Activated CD8-positive, alpha-beta memory T cell treated with anti-CD3 and anti-CD28 coated beads, Interleukin-2, amount 10 ng/mL, durations not matched to agents 7 days and 5 days (primary cell): ENCODE measurements at places on chromosomes 16 and 17.

GRCh38 chr17:53807286-53807685 lies 15.4 kb upstream of the KIF2B start:
- no peak for DNase-seq

- DNase-seq = no peak
Observed at GRCh38 chr17:15262291-15263205, 2.6 kb downstream of the PMP22 start.

DNA sequence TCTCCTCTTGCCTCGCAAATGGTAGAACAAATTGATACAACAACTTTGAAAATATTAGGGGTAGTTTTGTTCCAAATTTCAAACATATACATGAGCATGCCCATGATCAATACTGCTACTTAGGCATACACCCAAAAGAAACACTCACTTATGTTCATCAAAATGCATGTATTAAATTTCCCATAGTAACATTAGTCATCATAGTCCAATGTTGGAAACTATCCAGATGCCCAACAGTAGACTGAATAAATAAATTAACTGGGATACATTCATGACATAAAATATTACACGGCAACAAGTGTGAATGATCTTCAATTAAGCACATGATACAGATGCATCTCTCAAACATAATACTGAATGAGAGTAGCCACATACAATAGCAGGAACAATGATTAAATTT lies 391.6 kb downstream of the CDH11 start:
- DNase-seq = no peak

GRCh38 chr17:35146214-35146833 lies 1.3 kb upstream of the UNC45B start:
- no peak for DNase-seq

DNA sequence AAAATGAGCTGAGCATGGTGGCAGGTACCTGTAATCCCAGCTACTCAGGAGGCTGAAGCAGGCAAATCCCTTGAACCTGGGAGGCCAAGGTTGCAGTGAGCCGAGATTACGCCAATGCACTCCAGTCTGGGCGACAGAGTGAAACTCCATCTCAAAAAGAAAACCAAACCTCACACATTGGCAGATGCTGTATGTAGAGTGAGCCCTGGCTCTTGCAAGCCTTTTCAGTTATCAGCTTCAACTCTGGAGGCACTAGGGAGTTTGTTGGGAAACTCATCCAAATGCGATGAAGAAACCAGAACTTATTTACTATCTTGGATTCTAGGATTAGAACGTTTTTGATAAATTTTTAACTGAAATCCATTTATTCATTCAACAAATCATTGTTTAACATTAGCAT lies 56.9 kb upstream of the RASL10B start:
- DNase-seq = no peak

DNA sequence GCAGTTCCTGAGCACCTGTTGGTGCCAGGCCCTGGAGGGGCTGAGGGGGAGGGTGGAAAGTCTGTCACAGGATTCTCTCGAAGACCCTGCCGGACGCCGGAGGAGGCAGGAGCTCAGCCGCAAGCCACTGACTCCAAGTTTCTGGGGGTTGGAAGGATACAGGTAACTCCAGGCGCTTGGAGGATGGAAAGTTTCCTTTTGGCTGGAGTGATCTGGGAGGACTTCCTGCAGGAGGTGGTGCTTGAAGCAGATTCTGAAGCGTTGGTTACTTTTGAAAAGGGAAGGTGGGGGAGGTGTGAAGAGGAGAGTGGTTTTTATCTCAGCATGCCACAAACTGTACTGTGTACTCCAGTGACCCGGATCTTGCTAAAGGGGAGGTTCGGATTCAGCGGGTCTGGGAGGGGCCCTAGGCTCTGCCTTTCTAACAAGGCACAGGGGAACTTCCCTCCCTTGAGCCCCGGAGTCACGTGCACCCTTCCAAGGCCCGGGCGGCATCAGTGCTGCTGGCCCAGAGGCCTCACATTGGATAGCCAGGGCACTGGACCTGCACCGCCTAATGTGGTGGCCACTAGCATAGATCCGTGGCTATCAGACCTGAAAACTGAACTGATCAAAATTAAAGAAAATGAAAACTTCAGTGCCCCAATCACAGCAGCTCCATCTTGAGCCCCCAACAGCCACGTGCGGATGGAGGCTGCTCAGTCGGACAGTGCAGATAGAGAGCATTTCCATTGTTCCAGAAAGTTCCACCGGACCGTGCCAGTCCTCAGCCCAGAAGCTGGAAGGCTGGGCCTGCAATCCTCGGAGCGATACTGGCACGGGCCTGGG lies 42.2 kb upstream of the GSE1 start:
- DNase-seq = peak; percentile 83

GRCh38 chr16:17591655-17592405 lies 121.1 kb upstream of the XYLT1 start:
- DNase-seq = peak; percentile 43

- DNase-seq = no peak
Observed at GRCh38 chr17:77811521-77811920, 147.0 kb upstream of the TNRC6C start.

- no peak for DNase-seq
Observed at GRCh38 chr16:73177729-73178295, 129.9 kb upstream of the ZFHX3 start.

GRCh38 chr16:47057630-47057993 lies 84.1 kb upstream of the DNAJA2 start:
- DNase-seq = no peak

DNA sequence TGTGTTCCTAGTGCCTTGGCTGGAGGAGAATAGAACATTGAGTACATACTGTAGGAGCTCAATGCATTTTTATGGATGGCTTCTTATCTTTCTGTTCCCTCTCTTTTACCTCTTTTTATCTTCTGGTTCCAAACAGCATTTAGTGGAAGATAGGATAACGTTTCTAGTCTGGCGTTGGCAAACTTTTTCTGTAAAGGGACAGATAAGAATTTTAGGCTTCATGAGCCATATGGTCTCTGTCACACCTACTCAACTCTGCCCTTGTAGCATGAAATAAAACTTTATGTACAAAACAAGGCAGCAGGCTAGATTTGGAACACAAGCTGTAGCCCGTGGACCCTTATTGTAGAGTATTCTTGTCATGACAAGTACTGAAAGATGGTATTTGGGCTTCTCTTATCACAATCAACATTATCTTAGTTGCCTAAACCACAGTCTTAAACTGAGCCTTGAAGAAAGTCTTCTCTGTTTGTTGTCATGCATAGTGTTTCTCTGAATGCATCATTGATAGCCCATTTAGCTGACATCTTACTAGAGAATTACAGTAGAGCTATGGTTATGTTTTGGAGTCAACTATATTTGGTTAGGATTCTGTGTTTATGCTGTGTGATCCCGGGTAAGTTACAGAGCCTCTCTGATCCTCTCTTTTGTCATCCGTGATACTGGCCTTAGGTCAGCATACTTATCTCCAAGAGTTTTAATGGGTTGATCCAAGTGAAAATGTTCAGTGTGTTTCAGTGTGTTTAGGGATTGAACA lies 80.2 kb downstream of the HS3ST4 start:
- DNase-seq = no peak

DNA sequence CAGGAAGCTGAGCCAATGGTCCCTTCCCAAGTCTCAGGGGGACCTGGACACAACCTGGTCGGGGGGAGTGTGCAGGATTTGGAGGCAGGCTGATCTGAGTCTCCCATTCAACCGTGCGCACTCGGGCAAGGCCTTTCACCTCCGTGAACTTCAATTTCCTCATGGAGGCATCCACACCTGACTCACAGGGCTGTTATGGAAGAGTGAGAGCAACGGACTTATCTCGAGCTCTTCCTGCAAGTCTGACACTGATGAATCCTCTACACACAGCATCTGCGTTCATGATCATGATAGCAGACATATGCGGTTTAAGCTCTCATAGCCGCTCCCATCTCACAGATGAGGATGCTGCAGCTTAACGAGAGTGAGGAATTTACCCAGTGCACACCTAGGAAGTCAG lies 21.6 kb downstream of the TIMM22 start:
- no peak for DNase-seq

GRCh38 chr17:56424543-56425044 lies 168.9 kb upstream of the NOG start:
- no peak for DNase-seq

- no peak for DNase-seq
Observed at GRCh38 chr16:11402745-11403533, 57.7 kb downstream of the RMI2 start.

DNA sequence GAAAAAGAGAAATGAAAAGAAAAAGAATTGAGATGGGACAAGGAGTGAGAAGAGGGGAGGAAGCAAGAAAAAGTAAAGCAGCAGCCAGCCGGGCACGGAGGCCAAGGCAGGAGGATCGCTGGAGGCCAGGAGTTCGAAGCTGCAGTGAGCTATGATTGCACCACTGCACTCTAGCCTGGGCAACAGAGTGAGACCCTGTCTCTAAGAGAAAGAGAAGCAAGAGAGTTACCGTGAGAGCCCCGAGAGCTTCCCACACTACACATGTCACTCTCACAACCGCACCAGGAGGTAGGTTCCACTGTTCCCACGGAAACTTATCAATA lies 18.8 kb upstream of the LITAF start:
- DNase-seq = no peak

DNA sequence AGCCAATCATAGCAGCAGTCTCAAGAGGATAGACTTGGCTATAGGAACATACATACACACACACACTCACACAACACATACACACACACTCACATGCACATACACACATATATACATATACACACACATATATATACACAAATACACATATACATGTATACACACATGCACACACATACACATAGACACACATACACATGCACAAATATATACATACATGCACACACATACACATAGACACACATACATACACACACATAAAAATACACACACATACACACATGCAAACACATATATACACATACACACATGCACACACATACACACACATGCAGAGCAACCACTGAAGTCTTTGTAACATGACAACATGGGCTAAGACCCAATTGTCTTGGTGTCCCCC lies 19.7 kb downstream of the CBLN1 start:
- no peak for DNase-seq

DNA sequence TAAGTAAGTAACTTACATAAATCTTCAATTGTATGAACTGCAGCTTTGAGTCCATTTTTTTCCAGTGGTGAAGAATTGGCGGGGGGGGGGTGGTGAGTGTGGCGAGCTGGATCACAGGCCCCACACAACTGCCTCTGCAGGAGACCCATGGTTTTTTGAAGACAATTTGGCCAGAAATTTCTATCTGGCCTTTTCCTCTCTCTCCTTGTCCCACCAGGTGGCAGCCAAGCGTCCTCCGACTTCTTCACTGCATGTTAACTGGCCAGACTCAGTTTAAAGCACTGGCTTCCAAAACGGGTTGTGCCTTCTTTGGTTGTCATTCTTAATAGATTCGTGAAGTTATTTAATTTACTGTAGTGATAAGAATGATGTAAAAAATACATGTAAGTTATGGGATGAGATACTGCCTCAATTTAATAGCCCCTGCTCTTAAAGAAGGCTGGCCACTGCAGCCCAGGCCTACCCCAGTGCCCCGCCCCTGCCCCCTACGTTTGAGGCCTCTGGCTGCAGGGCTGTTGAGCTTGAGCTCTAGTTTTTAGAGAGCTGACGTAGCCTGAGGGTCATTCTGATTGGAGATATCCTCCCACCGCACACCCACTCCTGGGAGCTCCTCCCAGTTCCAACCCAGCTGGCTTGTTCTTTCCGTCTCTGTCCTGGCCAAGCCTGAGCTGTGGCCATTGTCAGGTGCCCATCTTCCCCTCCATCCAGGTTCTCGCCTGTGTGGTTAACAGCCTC lies 36.4 kb downstream of the AKAP1 start:
- DNase-seq = no peak

GRCh38 chr17:1040216-1040600 lies 43.3 kb downstream of the TIMM22 start:
- DNase-seq = no peak

DNA sequence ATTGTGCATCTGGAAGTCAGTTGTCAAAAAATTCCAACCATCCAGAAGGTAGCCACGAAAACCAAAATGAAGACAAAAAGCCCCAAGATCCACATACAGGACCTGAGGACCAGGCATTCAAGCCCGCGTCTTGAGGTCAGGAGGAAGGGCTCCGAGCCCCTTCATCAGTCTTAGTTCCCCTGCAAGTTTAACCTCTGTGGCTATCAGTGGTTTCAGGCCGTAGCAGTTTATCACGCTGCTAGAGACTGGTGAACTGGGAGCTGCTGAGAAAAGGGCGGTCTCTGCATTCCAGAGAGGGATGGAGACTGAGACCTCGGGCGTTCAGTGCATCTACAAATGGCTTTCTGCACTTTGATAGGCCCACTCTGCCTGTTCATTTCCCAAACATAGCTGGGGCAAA lies 70.6 kb downstream of the IRF8 start:
- no peak for DNase-seq

GRCh38 chr16:79328402-79329165 lies 272.0 kb downstream of the MAF start:
- no peak for DNase-seq

- DNase-seq = no peak
Observed at GRCh38 chr17:15269780-15270089, 4.6 kb upstream of the PMP22 start.

DNA sequence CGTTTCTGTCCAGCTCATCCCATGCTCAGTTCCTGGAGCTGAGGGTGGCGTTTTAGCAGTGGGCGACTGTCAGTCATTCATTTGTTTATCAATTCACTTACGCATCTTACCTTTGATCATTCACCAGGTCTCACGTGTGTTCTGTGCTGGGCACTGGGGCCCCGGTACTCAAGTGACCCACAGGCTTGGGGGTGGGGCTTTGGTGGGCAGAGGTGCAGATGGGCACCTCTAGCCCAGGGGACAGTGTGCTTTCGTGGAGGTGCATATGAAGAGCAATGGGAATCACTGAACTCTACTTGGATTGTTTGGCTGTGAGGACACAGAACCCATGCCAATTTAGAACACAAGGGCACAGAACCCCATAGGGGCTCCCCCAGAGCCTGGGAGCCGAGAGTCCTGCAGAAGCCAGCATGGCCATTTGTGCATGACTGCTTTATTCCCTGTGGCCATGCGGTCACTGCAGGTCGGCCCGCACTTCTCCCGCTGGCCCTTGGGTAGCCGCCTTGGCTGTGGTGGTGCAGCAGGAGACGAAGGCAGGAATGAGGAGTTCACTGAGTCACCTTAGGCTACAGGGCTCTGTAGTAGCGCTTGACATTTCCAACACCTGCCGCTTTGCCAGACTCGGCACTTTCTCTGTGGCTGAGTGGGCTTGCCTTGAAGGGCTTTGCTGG lies 144.6 kb downstream of the SNX29 start:
- no peak for DNase-seq

- DNase-seq = no peak
Observed at GRCh38 chr16:2288726-2289125, 20.8 kb upstream of the RNPS1 start.

- no peak for DNase-seq
Observed at GRCh38 chr16:89618109-89618998, 4.9 kb downstream of the DPEP1 start.
